Memory B cell (primary cell): ENCODE measurements at places on chromosomes 4 and X.

DNA sequence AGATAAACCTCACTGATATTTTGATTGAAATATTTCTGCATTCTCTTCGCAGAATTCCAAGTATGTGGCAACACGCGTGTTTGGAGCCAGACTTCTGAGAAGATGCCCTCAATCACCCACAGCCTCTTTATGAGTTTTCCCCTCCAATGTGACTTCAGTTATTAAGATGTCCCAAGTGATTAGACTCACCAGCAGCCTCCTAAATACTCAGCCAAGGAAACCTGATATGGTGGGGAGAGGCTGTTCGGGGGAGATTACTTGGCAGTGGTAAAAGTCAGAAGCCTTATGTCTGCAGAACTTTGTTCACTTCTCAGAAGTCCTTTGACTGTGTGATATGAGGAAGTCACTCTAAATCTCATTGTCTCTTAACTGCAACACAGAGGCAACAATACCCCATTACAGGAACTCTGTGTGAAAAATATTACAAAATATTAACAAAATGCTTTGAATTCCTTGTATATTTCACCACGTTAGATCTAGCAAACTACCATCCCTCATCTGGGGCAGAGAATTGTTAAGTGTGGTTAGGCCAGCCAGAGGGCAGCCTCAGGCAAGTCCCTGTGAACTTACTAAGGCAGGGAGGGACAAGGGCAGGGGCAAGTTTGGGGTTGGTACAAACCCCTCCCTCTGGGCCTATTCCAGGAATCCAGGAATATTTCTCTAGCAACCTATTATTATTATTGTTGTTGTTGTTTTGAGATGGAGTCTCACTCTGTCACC lies 151.4 kb upstream of the USP9X start:
- no peak for DNase-seq

- no peak for DNase-seq
Observed at GRCh38 chrX:6666624-6667023, 131.7 kb upstream of the VCX3A start.

DNA sequence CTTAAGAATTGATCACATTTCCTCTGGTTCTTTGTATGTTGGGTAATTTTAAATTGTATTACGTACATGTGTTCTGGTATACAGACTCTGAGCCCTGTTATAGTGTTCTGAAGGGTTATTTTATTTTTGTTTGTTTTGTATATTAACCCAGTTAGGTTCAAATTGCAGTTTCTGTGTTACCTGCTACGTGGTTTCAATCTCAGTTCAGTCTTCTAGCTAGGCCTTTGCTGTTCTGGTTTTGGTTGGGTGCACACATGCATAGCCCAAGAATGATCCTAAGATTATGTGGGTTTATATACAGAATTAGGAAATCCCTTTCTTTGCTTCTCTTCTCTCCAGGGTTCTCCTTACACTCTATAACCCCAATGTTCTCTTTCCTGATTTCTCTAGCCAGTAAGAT lies 161.0 kb downstream of the PPP1R2C start:
- no peak for DNase-seq

GRCh38 chr4:165208741-165209388 lies 1.5 kb downstream of the KLHL2 start:
- DNase-seq: no peak

- DNase-seq: no peak
Observed at GRCh38 chr4:109072595-109072994, 229.9 kb downstream of the COL25A1 start.

- DNase-seq: no peak
Observed at GRCh38 chrX:110280954-110281353, 36.9 kb downstream of the AMMECR1 start.

GRCh38 chr4:101782546-101782945 lies 8.0 kb upstream of the BANK1 start:
- DNase-seq: no peak

GRCh38 chrX:16665089-16665488 lies 15.1 kb downstream of the S100G start:
- no peak for DNase-seq

DNA sequence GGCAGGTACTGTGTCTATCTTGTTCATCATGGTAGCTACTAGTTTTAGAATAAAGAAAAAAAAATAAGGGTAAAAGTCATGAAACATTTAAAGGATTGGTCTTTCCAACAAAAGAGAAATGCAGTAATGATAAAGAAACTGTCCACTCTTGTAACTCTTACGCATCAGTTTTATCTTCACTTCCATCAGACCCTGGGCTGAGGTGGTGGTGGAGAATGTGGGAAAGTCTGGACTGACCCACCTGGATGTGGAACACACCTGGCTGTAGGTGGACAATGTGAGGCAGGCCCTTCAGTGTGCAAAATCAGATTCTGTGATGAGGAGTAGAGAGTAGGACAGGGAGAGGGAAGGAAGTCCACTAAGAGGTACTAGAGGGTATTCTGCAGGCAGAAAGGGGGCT lies 128.6 kb downstream of the RASL11B start:
- DNase-seq: no peak

DNA sequence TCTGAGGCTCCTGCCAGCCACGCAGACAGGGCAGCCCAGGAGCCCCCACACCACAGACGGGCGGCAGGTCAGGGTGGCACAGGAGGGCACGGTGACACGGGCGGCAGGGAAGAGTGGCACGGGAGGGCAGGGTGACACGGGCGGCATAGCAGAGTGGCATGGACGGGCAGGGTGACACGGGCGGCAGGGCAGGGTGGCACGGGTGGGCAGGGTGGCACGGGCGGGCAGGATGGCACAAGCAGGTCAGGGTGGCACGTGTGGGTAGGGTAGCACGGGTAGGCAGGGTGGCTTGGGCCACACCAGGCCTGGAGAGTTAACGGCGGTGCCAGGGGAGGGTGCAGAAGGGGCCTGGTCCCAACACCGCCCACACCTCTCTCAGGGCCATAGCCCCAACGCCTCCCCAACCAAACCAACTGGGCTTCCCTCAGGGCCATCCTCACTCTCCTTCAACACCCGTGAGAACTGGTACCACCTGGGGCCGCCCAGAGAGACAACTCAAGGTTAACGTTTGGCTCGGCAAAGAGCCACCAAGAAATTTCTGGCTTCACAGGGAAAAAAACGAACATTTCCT lies 3.4 kb downstream of the CTBP1 start:
- no peak for DNase-seq

DNA sequence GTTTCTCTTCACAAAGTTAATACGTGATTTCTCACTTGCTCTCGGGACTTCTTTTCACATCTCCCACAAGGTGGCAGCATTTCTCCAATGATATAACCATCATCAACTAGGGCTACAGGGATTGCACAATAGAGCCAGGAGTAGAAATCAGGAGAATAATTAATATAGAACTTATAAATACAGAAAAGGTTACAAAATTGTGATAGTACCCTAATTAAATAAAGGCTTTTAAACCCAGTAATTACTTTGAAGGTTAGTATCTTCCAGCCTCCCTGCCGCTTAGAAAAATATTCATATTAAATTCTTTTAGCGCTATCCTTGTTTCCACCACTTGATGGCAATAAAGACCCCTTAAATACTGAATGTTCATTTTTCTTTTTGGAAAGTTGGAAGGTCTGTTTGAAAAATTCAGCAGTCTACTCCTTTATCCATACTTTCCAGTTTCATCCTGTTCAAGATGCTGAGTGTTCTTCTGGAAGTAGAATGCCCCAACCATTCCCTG lies 65.8 kb downstream of the RASGEF1B start:
- DNase-seq: peak; percentile 35

DNA sequence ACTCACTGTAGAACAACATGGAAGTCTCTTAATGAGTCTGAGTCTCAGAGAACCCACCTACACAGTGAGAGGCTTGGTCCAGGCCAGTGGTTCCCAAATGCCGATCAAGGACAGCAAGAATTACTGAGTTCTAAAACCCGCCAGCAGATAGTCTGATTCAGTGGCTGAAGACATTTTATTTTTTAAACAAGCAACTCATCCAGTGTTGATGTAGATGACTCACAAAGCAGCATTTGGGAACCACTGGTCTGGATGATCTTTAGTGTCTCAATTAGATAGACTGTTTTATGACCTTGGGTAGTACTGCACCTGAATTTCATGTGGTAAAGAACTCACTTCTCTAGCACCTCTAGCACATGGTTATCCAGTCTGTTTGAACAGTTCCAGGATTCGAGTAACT lies 193.6 kb downstream of the FBXW7 start:
- no peak for DNase-seq

- no peak for DNase-seq
Observed at GRCh38 chr4:111689214-111689613, 456.0 kb upstream of the FAM241A start.

DNA sequence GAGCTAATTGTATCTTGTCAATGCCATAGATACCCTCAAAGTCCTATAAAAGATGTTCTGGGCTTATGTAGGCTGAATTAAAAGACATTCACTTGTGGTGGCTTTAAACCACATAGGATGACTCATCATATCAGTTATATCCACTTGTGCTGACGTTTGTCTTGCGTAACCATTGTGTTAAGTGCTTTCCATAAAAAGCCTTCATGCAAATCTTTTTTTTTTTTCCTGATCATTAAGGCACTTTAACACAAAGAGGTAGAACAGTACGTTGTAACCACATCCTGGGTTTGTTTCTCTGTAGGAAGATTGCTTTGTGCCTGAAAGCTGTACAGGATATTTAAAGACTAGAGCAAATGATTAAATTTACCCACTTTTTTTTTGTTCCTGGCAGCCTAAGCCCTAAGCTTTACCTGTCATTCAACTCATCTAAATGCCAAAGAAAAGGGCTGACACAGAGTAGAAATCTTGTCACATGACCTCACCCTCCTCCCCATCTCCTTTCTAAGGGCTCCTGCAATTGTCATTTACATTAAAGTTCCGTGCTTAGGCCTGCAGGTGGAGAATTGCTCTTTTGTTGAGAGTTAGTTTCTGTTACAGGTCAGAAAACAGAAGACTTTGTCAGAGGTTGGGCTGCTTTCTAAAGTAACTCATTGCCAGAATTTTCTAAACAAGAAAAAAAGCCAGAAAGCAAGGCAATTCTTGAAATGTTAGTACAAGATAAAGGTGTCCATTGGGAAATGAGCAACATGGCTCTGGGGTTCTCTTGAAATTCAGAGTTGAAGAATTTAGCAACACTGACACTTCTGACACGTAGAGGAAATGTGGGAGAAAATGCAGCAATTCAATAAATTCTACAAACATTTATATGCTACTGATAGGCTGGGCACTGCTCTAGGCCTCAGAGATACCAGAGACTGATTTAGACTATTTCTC lies 555.6 kb downstream of the PPARGC1A start:
- DNase-seq: no peak

GRCh38 chr4:124526331-124526730 lies 186.2 kb downstream of the ANKRD50 start:
- no peak for DNase-seq

DNA sequence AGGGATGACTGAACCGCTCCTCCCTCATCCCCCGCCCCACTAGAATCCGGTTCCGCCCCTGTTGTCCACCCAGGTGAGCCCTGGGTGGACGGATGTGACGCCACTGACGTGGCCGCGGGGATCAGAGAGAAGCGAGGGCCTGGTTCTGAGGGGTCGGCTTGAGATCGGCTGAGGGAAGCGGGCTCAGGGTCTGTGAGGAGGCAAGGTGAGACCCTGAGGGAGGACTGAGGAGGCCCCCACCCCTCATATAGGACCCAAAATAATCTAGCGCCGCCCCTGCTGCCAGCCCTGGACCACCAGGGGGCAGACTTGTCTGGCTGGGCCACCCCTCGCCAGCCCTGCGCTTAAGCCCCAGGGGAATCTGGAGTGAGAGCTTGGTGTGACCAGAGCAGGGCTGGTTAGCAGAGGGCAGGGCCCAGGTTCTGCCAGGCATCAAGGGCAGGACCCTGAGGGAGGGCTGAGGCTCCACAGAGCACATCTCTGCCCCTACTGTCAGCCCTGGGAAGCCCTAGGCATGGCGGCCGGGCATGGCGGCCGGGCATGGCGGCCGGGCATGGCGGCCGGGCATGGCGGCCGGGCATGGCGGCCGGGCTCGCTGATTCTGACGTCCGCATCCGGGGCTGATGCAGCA lies at the start of gene MAGEA8:
Gene MAGEA8, plus strand, starts transcription at position 103 of the 631 bp plus-strand sequence. CDS start 3,090 bp downstream, outside the sequence.
- no peak for DNase-seq

DNA sequence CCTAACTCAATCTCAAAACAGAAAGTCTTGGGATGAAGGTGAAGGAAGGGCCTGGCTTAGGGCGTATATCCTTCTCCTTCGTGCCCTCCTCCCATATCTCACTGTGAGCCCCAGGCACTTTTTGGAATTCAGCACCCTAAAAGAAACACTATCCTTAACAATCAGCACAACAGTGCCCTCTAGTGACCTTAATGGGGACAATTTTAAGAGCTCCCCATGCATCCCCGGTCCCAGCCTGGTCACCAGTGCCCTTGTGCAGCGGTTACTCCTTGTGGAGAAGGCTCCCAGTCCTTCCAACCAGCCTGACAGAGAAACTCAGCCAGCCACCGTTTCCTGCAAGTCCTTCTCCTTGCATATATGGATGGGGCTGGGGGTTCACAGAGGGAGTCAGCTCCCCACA lies 4.2 kb downstream of the PAK3 start:
- DNase-seq: no peak

DNA sequence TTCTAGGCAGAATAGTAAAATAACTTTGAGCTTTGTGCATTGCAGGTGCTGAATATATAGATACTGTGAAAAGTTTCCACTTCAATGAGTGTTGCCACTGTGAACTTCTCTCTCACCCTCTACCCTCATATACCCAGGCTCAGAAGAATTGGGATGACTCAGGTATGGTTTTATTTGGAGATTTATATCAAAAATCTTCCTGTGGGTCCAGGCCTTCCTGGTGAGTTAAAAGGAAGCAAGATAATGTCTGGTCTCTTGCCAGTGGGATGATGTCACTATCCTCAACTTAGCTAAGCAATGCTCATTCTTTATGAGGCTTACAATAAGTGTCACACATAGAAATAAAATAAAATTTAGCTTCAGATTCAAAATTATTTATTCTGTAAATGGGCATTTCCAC lies 153.3 kb upstream of the TENT5D start:
- no peak for DNase-seq

GRCh38 chr4:54227256-54228055 lies 1.6 kb upstream of the PDGFRA start:
- DNase-seq: no peak

DNA sequence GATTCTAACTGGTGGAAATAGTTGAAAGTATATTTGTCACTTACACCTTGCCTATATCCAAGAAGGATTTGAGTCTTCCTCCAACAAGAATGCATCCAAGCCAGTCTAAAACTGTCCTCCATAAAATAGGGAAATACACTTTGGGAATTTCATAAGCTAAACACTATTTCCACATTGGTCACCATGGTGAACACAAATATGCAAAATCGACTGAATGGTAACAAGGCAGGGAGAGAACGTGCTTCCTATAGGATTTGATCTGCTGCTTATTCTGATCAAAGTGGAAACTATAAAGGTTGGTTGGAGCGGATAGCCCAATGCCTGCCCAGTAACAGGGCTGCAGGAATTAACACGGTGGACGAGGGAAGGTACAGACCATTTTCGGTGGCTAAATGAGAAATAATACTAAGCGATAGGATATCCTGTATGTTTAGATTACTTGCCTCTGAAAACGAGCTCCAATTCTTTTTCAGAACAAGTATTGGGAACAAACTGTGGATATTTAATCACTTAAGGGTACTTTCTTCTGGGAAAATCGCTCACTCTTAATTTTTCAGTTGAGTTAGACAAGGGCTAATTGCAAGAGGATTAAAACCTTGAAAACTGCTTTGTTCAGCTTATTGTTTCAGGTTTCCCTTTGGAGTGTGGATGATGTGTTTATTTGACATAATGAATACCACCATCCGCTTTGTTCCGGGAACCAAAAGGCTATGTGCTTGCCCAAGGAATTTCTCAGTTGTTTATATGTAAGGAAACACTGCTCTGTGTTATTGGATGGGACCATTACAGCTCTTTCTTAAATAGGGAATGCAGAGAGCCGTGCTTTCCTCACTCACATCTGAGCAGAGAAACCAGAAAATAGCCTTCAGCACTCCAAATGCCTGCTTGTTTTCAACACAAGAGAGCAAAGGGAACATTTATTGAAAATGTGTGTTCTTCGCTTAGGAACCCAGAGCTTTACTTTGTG lies 194.4 kb downstream of the CBR4 start:
- no peak for DNase-seq
